ENCODE measurements at places on chromosomes 3 and 15.

- DNase-seq = no peak
Observed at GRCh38 chr3:9917820-9918219, 922 bp downstream of the IL17RC start.

DNA sequence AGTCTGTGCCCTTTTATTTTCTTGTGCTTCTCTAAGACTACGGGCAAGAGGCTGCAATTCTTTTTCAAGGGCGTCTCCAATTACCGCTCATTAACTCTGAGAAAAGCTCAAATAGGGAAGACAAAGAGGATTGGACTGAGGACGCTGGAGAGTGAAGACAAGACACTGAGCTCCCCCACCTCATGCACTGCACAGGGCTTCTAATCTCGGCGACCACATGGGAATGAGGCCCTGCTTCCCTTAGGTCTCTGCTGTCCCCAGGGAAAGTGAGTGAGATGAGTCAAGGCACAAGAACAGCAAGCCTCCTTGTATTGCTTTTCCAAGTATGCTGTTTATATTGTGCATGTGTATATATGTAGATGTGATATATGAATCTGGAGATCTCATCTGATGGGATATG, 392.2 kb upstream of the CFAP20DC start:
- no peak for DNase-seq

DNA sequence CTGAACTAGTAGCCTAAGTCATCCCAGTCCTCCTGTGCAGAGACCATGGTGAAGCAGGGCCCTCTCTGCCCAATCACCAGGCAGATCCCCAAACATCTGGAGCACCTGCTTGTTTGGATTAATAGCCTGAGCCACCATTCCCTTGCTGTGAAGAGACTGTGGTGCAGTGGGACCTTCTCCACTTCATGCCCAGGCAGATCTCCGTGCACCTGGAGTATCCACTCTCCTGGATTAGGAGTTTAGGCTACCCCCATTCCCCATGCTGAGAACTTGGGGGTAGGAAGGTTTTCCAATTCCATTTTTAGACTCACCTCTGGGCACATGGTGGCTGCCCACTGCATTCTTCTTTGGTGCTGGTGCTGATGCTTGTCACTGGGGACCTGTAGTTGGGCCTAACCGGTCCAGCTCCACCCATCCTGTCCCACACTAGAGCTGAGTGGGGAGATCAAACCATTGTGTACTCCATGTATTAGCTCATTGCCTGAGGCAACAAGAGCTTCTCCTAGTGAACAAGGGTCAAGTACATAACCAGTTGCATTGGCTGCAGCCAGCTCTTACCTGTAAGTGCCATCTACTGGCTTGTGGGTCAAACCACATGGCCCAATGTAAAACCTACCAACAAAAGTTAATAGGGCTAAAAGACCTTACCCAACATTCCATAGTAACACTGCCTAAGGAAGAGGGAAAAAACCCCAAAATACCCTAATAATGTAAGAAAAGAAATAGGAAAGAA, 382.5 kb upstream of the CBLB start:
- no peak for DNase-seq

DNA sequence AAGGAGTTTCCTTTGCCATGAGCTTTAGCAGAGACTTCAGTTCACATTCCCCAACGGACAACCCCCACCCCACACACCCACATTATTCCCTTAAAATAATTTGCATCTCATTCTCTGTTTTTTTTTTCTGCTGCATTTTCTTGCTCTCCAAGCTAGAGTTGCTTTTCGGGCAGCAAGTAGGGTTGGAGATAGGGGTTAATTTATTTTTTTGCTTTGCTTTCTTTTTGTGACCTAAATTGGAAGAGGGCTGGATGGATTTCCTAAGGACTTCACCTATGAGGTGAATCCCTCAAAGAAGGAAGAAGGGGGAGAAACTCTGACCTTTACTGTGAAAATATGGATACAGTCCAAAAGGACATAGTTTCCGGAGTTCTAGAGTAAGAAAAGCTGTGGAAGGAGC, 6.6 kb downstream of the SOX2 start:
- DNase-seq = no peak

GRCh38 chr15:87570206-87570605, 686.3 kb downstream of the NTRK3 start:
- no peak for DNase-seq

- no peak for DNase-seq
Observed at GRCh38 chr3:2931265-2931664, 178.9 kb downstream of the IL5RA start.

DNA sequence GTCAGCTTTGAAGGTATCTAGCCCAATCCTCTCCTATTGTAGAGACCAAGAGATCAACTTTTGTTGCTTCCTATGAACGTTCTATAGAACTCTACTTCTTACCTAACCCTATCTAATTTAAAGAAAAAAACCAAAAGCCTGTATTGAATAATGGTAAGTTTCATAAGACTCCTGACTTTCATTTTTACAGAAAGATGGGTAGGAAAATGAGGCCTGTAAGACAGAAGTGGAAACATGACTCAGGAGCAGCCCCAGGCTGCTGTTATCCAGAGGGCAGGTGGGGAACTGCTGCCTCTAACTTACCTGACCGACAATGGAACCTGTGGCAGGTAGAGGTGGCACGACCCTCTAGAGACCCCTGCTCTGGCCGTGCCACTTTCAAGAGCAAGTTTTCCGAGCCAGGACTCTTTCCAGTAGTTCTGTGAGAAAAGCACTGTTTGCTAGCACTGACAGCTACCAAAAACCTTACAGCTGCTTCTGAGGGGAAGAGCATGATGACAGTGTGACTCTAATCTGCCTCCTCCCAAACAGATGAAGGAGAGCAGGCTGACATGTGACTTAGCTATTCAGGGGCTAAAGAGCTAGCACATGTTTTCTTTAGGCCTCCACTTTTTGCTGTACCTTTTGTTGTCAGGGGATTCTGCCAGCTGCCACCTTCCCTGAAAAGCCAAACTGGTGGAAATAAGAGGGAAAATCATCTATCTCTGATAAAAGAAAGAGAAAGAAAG, 17.5 kb downstream of the POPDC2 start:
- no peak for DNase-seq
